PC-3 (cell line): ENCODE measurements at places on chromosomes 6 and 20.

DNA sequence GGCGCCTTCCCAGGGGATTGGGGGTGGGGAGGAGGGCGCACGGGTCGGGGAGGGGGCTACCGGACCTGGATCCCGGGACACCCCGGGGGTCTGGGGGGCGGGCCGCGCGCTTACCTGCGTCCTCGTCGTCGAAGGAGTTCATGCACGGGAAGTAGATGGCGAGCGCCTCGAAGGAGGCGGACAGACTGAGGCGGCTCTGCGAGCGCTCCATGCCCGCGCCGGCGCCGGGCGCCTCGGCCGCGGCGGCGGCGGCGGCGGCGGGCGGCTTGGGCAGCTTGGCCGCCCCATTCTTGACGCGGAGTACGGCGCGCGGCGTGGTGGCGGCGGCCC is 320 bp downstream of the RIMS4 start:
- no peak for DNase-seq

GRCh38 chr20:25544311-25544710 is 41.0 kb downstream of the NINL start:
- DNase-seq = no peak

DNA sequence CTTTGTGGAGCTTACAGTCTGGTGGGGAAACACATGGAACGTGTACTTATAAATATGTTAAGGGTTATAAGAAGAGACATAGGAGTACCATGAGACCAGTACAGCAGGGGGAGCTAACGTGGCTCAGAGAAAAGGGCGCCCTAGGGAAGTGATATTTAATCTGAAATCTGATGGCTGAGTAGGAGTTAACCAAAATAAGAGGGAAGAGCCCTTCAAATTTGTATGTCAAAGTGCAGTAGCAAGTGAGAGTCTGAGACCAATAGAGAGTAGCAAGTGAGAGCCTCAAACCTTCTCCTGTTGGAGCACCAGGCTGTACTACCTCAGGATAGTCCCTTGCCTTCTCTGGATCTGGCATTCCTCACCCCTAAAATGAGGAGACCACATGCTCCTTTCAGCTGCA is 6.1 kb upstream of the PKIG start:
- peak; percentile 65 for DNase-seq

- no peak for DNase-seq
These were observed 9.9 kb upstream of the CDK5RAP1 start for GRCh38 chr20:33411242-33411641.

- DNase-seq = no peak
These were observed 161.4 kb downstream of the C6orf58 start for GRCh38 chr6:127738423-127738822.

GRCh38 chr6:45576648-45577624 is 199.2 kb upstream of the SUPT3H start:
- no peak for DNase-seq
